ENCODE measurements at places on chromosomes 1 and 21.

- no peak for DNase-seq
These were observed 72.4 kb upstream of the BCAR3 start for GRCh38 chr1:93753791-93754763.

GRCh38 chr21:37273440-37273839 lies 6.3 kb upstream of the VPS26C start:
- DNase-seq: no peak

DNA sequence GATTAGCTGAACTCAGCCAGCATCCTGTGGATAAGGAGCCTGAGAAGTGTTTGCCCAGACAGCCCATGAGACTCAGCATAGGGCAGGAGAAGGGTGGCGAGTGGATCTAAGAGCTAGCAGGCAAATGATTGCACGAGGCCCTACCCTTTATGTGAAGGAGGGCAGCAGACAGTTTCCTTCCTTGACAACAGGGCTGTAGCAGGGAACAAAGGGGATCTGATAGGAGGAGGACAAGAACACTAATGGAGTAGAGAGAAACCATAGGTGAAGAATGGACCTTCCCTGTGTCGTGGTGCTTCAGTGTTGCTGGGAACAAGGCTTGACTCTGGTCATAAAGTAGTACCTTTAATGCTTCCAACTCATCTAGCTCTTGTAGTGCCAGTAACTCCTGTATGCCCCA lies 84.3 kb downstream of the PGM1 start:
- DNase-seq: no peak

GRCh38 chr1:201740670-201741111 lies 88.3 kb upstream of the IPO9 start:
- no peak for DNase-seq

DNA sequence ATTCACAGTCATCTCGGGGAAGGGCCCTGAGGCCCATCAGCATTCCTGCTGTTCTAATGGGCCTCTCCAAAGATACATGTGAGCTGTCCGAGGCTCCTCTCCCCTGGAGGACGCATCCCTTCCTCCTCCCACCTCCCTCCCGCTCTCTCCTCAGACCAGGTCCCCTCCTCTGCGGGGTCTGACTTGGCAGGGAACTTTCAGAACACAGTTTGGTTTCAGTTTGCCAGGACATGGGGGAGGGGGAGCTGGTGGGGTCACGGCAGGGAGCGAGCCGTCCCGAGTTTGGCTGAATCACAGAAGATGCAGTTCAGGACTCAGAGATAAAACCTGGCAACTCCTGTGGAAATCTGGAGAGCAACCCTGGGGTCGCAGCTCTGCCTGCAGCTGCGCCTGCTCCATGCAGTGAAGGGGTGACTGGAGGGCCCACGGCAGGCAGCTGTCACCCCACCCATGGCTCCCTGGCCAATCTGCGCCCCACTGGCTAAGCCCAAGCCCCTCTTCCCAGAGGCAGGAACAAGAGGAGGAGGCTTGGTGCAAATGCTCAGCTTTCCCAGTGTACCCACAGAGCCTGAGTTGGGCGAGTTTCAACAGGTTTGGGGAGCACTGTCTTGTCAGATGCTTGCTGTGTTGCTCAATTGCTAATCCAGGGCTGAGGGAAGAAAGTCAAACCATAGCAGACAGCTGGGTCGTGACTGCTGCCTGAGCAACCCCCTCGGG lies 5.7 kb downstream of the WNT4 start:
- DNase-seq: no peak

DNA sequence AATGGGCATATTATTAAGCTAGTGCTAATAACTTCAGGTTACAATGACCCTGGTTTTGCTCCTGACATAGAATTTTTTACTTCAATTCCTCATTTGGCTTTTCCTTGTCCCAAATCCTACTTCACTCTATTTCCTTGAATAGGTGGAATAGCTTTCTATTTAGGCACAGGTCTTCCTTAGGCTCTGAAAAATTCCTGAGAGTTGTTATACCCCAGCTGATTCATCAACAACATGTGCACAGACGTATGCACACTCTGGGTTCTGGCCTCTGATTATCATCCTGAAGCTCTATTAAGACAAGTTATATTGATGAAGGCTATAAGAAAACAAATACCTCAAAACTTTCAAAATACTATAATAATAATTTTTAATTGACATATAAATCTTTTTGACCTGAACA lies 172.4 kb downstream of the NTMT2 start:
- DNase-seq: no peak

GRCh38 chr21:33967086-33967571 lies 51.5 kb upstream of the ATP5PO start:
- DNase-seq: no peak

DNA sequence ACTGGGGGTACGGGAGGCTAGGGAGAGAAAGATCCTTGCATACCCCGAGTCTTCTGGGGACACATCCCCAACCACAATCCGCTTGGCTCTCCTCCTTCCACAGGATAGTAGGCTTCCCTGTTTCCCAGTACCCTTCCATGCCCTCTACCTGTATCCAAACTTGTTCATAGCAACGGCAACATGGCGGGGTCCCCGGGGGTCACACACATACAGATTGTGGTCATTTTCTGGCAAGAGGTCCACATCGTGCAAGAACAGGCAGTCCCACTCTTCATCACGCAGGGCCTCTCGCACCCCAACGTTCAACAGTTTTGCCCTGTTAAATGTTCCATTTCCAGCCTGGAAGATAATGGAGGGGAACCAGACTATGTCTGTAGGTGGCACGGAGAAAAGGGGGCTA lies 3.6 kb downstream of the B4GALT3 start:
- DNase-seq: no peak

DNA sequence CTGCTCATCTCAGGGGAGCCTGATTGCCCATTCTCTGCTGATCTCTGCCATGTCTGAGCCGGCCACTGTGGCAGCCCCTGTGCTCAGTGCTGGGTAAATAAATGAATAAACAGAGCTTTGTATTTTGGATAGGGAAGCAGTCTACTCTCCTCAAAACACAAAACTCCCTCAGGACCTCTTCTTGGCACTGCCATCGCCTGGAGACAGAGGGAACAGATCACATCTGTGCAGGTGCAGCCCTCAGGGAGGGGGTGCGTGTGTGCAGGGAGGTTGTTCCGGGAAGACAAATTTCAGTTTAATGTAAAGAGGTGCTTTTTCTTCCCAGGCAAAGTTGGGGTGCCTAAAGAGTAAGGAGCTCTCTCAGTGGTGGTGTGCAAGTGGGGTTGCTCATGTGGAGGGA lies 7.7 kb upstream of the FAM167B start:
- peak; percentile 61 for DNase-seq

GRCh38 chr1:53279296-53280200 lies 41.2 kb upstream of the MAGOH start:
- DNase-seq: no peak

- DNase-seq: no peak
These were observed 417.3 kb upstream of the PROX1 start for GRCh38 chr1:213570487-213570886.

DNA sequence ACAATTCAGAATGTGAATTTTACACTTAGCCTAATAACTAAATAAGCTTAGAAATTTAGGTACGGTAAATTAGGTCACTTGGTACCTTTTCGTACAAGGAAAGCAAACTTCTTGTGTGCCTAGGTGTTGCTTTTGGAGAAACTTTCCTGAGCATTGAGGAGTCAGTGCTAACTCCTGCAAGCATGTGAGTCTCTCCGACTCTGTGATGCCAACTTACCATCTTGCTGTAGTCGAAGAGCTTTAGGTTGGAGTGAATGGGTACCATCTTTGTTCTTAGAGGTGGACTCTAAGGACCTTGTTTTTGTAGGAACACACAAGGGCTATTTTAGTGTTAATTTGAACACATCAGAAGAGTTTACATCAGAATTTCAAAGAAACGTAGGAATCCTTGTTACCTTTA lies 688.9 kb downstream of the USP25 start:
- DNase-seq: no peak

Data from NCI-H187 treated with DMSO at 0.1 percent for 48 hours (cell line).